ENCODE measurements at places on chromosomes 12 and 14. TPM values are rescaled to one million over a fixed set of nuclear protein-coding genes. Genes with fewer than 3 reads are reported as not detected.

DNA sequence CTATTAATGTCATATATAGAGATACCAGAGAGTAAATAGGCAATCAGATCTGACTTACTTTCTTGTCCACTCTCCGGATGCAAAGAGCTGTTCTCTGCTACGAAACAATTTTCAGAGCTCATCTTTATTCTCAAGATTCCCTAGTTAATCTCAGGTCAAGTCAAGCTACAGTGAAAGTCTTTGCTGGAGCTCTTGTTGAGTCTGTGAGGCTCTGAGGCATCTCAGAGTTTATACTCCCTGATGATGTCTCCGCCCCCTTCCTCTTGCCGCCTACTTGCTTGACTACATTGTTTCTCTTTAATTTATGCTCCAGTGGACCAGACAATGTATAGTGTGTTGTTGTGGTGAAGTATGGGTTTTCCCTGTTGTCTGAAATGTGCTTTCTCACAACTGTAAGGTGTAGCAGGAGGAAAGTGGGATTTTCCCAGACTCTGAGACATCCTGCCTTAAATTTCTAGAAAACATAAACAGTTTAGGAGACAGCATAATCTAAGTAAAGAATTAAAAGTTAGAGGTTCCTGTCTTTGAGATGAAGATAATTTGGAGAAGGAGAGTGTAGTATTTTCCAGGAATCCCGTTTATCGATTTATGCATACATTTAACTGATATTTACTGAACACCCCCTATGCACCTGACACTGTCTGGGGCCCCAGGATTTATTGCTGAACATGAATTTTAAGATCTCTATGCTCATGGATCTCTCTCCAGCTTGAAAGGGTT lies at the start of gene CD69:
TSS of gene CD69 (minus strand) at position 203 of the 720 bp plus-strand sequence. CDS start at position 122, 81 bp downstream.
- DNase-seq, result no peak

DNA sequence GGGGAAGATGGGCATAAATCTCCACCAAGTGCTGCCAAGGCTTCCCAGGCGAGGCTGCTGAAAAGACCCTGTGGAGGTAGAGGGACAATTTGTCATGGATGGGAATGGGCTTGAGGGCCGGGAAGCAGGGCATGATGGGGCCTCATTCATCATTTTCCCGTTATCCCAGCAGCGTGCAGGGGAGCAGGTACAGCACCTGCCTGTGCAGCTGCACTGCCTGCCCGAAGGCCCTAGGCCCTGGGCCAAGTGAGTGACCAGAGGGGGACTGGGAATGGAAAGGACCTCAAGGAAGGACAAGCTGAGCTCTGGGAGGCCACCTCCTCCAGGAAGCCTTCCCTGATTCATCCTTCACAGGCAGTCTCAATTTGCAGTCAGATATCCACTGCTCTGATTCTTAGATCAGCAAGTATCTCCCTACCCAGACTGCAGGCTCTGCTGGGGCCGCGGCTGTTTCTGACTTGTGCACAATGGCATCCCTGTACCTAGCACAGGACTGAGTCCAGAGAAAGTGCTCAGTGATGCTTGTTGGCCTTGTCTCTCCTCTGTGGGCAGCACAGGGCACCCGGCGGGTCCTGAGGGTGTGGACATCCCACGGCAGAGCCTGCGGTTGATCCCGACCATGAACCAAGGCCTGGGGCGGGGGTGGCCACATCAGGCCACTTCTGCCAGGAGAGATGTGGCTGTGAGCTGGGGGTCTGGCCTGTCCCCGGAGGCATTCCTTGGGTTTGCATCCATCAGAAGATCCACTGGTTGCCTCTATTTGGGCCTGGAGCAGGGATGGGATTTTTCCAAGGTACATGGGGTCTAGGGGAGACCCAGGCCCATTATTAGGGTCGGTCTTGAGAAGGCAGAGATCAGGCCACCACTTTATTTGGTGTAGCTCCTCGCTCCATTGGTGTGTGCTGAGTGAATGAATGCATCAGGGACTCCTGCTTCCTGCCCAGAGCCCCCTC lies 167.3 kb upstream of the RTL1 start:
- peak; percentile 6 for DNase-seq

- no peak for DNase-seq
Observed at GRCh38 chr12:113003636-113004035, 25.3 kb downstream of the OAS2 start.

DNA sequence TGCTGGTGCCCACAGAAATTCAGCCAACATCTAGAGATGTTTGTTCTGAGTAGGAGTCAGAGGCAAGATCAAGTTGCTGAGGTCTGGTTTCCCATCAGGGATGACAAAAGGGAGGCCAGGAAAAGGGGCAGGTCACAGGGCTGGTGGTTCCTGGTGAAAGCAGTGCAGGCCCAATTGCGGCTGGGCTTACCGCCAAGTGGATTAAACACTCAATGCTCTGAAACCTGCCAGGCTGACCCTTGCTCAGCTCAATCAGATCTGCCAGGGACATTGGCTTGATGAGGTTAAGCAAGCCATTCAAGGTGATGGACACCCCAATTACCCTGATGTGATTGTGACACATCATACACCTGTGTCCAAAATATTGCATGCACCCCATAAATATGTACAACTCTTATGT lies 5.5 kb upstream of the OAS1 start:
- no peak for DNase-seq

DNA sequence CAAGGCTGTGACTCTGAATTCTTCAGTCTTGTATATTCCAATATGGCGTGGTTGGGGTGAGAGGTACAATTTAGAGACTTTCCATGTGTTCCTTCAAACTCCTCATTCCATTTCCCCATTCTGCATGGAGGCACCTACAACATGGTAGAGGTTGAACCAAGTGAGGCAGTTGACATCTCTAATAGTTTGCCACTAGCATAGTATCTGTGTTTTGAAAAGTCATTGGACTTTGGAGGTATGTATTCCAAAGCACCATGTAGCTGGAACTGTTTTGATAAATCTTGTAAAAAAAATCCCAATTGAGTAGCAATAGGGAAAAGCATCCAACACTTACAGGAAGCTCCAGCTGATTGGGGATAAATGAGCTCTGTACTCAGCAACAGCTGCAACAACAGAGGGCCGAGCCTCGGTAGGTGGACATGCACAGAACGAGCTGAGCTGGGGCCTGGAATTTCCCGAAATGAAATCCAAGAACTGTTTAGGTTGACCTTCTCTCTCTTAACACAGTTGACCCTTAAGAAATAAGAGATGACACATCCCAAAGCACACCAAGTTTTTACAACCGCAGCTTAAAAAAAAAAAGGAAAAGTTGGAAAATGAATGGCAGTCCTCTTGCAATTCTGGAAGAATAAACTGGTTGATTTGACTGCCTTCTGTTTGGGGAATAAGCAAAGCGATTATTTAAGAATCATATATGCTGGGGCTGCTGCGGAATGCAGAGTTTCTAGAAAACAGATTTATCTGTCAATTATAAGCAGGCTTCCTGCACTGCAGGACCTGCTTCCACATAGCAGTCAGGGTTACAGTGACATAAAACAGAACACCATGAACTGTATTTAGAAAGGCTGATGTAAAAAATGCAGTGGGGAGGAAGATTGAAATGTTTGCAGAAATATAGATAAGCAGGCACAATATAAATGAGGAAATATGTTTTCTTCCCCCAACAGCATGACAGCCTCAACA lies 194.6 kb upstream of the KRR1 start:
- peak; percentile 45 for DNase-seq

DNA sequence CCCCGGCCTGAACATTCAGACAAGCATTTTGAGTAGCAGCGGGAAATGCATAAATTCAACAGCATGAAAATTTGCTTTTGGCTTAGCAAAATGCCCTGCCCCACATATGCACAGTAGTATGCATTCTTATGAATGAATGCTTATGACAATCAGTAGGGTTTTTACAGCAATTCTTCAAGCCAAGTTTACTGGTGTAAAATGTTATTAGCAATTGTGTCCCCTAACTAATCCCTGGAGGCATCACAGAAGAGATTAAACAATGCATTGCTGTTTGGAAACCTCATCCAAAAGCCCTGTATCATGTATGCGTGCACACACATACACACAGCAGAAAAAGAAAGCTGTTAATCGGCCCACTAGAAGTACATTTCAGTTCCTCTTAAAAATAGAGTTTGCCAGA lies 406.5 kb downstream of the LRIG3 start:
- DNase-seq, result no peak

GRCh38 chr14:36690311-36691040 lies 28.8 kb downstream of the PAX9 start:
- DNase-seq, result no peak

Gene ARMH4
- 8.2 TPM for total RNA-seq

Gene CLMN
- total RNA-seq, result 17.7 TPM

Gene KLC1
- total RNA-seq, result 274 TPM

Gene MYF5
- not detected for total RNA-seq

Gene TBX3
- total RNA-seq, result 120 TPM

All from uterus (tissue), 4 donors.